Ammon's horn (tissue), 1 donor: ENCODE measurements at places on chromosomes 7 and 10.
A peak's percentile ranks its signal among the peaks of the same experiment; 100 is the strongest.

GRCh38 chr7:21850531-21851285, 95.0 kb downstream of the CDCA7L start:
- no peak for DNase-seq

DNA sequence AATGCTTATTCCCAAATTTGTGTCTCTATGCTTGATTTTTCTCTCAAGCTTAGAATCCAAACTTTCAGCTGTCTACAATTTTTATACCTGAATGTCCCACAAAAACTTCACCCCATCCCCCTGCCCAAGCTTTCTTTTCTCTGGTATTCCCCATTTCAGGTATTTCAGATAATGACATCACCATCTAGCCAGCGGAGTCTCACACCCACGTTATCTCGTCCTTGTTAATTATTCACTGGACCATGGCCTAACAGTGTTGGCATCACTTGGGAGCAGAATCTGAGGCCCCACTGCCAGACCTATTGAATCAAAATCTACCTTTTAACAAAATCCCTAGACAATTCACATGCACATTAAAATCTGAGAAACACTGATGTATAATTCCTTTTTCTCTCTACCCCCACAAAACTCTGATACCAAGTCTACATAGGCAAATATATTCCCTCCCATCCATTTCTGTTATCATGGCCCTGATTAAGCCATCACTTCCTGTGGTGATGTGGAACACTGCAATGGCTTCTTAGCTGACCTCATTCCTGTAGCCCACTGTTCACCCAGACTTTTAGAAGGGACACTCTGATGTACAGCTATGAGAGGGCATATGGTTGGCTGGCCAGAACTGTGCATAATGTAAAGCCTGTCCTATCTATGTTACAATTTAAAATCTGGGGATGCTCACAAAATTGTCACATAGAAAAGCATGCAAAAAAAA, 31.4 kb downstream of the ZNF438 start:
- no peak for DNase-seq

DNA sequence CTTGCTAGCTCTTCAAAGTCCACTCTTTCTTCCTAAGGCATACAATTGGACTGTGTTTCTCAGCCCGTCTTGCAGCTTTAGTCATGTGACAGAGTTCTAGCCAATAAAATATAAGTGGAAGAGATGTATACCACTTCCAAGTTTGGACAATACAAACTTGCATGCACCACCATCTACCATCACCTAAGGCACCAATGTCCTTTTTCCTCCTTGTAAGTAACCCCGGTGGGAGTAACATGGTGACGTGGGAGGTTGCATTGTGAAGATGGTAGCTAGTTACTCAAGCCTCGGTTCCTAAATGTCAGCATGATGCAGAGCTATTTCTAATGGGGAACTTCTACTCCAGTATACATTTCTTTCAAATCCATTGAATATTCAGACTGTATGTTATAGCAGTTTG, 5.3 kb upstream of the CACNB2 start:
- DNase-seq = no peak

- no peak for DNase-seq
Measured at GRCh38 chr7:28195910-28196620, 15.5 kb upstream of the JAZF1 start.

DNA sequence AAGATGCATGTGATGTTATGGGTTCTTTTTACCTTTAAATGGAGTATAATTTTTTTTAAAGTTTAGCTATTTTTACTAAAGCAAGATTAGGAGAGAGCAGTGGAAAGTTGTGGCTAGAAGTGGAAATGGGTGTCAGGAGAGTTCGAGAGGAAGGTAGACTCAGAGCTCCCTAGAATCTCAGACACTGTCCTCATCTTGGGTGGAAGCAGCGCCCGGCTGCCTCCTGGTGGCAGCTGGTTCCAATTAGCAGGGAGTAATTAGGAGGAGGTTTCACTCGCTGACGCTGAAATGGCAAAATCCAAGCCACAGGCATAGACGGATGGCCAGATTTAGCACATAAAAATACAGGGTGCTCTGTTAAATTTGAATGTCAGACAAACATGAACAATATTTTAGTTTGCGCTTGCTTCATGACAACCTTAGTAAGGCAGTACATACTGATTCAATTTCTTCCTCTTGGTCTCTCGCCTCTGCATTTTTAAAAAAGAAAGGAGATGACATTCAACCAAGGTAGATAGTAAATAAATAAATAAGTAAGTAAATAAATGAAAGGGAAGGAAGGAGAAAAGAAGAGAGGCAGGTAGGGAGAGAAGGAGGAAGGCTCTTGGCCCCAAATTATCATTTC, 58.5 kb downstream of the LGI1 start:
- DNase-seq = peak; percentile 83

DNA sequence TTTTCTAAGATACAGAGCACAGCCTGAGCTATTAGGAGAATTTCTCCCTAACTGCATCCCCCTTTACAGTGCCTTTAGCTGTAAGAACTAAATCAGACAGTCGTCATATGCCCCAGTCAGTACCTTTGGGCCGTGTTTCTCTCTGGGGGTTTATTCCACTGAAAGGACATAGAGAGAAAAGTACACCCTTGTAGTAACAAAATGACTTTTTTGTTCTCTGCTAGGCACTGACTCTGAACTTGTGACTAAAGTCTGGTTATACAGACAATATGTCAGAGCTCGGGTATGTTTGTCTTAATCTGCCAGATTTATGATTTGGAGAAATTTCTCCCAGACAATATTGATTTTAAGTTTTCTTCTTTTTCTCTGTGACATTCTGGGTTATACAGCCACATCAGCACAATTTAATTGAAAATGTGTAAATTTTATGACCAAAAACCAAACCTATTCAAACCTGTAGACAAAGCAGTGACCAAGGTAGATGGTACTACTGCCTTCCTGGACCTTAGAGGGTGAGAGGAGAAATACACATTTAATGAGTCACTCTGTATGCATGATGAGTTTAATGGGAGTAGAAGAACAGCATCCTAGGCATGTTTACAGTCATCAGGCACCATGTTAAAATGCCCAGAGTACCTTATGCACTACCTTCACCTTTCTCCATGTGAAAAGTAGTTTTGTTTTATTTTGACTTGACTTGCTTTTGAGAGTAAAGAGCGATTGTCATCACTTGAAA, 156.1 kb upstream of the PLXDC2 start:
- no peak for DNase-seq

- DNase-seq = no peak
Measured at GRCh38 chr10:98410759-98411158, 4.2 kb downstream of the PYROXD2 start.

DNA sequence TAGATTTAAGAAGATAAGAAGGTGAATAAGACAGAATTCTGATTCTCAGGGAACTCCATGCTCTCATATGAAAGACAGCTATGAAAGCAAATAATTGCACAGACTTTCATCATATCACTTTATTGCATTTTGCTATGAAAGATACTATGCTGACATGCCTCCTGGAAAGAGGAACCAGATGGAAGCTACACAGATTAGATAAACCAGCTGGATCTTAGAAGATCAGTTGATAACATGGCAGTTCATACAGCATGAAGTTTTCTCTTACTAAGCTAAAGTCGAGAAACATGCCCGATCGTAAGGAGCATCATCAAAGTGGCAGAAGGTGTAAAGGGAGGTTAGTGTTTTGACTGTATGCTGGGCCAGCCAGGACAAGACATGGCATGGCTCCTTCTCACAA, 112.5 kb upstream of the DPP6 start:
- no peak for DNase-seq

GRCh38 chr10:73168465-73168803, 515 bp downstream of the FAM149B1 start:
- no peak for DNase-seq

DNA sequence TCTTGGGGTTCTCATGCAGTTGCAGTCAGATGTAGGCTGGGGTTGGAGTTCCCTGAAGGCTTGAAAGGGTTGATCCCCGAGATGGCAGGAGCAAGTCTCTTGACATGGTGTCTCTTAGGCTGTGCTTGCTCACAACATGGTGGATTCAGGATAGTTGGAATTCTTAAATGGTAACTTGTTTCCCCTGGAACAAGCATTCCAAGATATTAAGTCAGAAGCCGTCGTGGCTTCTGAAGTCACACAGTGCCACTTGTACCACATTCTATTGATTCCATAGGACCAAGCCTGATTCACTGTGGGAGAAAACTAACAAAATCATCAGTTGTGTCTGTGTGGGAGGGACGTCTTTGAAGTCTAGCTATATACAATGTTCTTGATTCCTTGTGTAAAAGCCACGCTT, 3.5 kb upstream of the SLC35B4 start:
- DNase-seq = no peak

DNA sequence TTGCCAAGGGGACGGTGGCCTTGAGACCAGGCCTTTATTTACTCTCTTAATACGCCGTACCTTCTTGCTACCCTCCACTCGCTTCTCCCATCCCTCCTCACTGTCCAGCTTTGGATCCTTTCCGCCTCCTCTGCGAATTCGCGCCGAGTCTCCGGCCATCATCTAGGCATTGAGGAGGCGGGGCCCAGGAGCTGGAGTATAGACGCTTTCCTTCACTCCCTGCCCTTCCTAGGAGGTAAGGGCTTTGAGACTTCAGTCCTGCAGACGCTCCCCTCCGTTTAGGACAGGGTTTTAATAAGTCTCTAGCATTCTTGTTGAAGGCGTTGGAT, 538 bp downstream of the TFAM start:
- no peak for DNase-seq

DNA sequence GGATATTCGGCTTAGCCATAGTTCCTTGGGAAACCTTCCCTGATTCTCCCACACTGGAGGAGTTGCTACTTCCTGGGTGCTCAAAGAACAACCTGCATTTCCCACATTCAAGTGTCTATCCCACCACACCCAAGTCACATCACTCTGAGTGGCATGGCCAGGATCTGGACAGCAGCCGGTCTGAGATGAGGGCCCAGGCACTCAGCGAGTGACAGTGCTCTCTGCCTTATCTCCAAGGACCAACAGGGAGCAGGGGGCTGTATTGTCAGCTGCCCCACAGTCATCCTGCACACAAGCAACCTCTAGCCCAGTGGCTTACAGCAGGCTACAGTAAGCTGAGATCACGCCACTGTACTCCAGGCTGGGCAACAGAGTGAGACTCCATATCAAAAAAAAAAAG, 16.1 kb upstream of the SLC18A3 start:
- DNase-seq = no peak

DNA sequence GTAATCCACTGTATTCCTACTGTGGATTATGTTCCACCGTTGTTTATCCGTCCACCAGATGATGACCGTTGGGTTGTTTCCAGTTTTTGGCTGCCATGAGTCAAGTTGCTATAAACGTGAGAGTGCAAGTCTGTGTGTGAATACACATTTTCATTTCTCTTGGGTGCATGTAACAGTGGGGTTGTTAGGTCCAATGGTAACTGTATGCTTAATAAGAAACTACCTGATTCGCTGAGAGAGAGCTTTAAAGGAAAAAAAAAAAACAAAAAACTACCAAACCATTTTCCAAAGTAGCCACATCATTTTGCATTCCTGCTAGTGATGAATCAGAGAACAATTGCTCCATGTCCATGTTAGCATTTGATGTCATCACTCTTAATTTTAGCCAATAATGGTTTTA, 15.9 kb downstream of the UBN2 start:
- DNase-seq = no peak

DNA sequence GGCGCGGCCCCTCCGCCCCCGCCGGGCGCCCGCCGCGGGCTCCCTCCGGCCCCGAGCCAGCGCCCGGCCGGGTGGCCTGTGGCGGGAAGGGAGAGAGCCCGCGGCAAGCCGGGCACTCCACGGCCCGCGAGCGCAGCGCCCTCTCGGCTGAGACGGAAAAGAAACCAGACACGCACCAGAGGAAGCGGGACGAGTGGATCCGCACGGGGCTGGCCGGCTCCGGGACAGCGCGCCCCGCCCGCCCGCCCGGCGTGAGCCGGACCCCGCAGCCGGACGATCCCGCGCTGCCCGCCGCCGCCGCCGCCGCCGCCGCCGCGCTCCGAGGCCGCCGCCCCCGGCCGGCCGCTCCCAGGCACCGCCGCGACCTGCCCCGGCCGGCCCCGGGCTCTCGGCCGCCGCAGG, 300 bp downstream of the ARHGAP21 start:
- no peak for DNase-seq

DNA sequence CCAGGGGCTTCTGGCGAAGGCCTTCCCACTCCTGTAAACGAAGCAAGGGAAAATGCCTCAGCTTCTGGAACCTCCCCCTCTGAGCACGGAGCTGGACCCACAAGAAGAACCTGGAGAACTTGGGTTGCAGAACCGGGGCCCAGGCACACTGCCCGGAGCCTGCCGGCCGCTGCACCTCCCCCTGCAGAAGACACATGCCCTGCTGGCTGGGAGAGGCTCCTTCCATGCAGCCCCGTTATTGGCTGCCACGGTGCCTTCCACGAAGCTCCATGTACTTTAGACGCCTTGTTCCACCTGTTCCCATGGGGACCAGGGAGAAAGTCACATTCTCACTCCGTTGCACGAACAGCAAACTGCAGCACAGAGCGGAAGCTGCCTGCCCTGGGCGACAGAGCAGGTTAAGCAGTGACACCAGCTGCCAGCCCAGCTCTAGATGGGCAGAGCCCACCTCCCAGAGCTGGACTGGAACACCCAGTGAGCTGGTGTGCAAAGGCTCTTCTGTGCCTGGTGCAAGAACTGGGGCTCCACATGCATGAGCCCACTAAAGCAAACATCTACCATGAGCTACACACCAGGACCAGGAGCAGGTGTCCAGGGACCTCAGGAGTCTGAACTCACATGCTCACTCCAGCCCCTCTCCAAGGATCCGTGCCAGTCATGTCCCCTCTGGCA, 70.1 kb downstream of the TNS3 start:
- DNase-seq = no peak

GRCh38 chr7:150363370-150363769, 5.3 kb upstream of the REPIN1 start:
- no peak for DNase-seq

DNA sequence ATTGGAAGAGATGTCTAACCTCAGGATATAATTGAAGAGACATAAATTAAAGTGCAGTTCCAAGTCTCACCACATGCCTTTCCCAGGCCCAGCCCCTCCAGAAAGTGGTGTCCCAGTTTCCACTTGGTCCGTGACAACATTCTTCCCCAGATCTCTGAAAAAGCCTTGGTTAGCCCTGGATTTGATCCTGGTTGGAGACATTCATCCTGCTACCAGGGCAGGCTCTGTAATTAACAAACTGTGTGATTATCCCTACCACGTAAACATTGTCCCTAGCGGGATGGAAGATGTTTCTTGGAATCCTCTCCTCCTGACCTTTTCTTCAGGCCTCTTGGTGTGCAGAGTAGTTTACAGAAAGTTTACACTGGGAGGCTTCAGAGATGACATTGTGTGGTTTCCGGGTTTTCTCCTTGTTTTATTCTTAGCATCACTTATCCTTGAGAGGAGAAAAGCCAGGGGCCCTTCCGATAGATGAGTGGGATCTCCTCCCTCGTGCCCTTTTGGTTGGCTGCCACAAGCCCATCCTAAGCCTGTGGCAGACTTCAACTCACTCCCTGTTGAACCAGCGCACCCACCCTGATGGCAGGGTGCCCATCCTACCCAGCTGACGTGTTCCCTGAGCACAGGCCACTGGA, 83.8 kb downstream of the COL13A1 start:
- DNase-seq = no peak

DNA sequence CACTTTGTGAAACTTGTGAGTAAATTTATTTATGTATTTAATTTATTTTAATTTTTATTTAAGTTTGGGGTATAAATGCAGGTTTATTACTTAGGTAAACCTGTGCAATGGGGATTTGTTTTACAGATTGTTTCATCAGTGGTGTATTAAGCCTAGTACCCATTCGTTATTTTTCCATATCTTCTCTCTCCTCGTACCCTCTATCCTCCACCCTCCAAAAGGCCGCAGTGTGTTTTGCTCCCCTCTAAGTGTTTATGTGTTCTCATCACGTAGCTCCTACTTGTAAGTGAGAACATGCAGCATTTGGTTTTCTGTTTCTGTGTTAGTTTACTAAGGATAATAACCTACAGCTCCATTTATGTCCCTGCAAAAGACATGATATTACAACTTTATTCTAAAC, 145.4 kb upstream of the SMIM30 start:
- no peak for DNase-seq
